ENCODE measurements at places on chromosomes 2 and 18. TPM values are rescaled to one million over a fixed set of nuclear protein-coding genes. Genes with fewer than 3 reads are reported as not detected.

Gene REG3G
- not detected for polyA plus RNA-seq

Gene KYNU
- 47.9 TPM for polyA plus RNA-seq

GRCh38 chr2:206241736-206242135 lies 32.7 kb upstream of the ZDBF2 start:
- DNase-seq, result no peak

DNA sequence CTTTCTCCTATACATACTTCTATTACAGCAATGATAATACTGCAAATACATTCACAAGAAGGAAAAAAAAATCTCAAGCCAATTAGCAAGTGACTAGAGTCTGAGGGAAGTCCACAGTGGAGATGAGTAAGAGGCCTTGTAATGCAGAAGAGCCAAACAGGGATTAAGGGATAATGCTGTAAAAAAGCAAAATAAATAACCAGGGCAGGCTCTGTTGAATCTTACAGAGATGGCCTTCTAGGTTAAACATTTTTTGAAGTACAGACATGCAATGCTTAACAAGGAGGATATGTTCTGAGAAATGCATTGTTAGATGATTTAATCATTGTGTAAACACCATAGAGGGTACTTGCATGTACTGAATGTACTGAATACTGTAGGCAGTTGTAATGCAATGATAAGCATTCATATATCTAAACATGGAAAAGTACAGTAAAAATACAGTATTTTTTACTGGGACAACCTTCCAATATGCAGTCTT lies 122.1 kb upstream of the RMDN2 start:
- DNase-seq, result no peak

Gene CD207
- polyA plus RNA-seq, result not detected

- DNase-seq, result no peak
Observed at GRCh38 chr2:145199042-145199441, 679.1 kb upstream of the ZEB2 start.

DNA sequence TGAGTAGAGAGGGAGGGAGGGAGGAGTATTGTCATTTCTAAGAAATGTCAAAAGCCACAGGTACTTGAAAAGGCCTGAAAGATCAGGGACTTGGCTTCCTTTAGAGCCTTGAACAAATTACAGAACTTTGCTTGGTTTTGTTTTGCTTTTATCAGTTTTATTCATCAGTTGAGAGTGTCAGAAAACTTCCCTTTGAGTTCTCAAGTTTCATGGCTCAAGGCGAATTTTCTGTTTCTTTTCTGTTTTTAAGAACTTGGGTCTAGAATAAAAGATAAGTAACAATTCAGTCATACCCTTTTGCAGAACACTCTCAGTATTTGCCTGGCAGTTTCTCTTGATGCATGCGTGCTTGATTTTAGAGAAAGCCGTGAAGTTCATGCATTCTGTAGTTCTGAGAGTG lies 531.9 kb downstream of the PARD3B start:
- no peak for DNase-seq

Gene ZNF396
- 0.67 TPM for polyA plus RNA-seq

Gene RGPD8
- 3.3 TPM for polyA plus RNA-seq

DNA sequence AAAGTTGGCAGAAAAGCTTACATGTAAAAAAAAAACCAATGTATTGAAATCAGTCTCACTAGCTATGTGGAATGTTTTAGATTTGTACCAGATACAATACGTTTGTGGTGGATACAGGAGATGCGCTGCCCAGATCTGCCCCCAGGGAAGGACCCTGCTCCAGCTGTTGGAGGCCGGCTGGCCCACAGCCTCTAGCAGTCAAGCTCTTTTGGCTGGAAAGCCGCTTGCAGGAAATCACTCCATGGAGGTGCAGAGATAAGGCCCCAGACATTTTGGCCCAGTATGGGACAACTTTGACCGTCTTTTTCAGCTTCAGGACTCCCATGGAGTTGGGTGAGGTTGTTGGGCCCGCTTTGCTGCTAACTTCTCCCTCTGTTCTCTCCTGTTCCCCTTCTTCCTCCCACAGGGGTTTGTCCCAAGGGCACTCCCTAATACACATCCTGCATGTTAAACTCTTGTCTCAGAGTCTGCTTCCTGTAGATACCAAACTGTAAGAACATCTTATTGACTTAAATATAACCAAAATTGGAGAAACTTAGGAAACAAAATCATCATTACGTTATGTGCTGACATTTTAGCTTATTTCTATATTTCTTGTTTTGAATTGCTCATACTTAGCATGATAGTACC lies 1.7 kb upstream of the QPCT start:
- DNase-seq, result no peak

Gene REG3A
- not detected for polyA plus RNA-seq

DNA sequence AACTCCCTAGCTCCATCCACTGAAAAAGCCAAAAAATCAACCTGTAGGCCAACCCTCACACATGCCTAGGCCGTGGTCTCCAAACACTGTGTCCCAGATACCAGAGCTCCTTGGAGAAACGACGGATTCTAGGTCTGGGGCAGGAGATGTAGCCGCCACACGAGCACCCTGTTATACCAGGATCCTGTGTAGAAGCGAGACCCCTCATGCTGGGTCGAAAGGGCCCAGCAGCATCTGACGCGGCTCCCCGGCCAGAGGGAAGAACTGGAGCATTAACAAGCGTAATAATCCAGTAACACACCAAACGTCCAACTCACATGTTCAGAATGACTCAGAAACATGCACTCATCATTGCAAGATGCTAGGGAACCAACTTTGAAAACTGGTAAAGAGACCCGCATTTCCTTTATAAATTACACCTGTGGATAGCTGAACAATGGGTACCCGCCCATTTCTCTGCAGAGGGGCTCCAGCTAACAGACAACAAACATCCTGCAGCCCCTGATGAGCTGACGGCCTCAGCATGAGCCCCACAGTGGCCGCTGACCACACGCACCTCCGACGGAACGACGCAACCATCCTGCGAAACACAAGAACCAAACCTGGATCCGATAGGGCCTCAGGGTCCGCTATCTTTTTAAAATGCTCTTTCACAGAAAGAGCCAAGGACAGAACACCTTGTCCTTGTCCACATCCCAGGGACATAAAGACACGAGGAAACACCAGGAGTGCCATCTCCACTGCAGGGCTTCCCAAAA lies 14.2 kb downstream of the SLC66A2 start:
- DNase-seq, result no peak

Gene PMAIP1
- 94.5 TPM for polyA plus RNA-seq

- no peak for DNase-seq
Observed at GRCh38 chr2:20539776-20540586, 93.1 kb downstream of the RHOB start.

GRCh38 chr2:134244587-134244986 lies 9.3 kb upstream of the MGAT5 start:
- no peak for DNase-seq

DNA sequence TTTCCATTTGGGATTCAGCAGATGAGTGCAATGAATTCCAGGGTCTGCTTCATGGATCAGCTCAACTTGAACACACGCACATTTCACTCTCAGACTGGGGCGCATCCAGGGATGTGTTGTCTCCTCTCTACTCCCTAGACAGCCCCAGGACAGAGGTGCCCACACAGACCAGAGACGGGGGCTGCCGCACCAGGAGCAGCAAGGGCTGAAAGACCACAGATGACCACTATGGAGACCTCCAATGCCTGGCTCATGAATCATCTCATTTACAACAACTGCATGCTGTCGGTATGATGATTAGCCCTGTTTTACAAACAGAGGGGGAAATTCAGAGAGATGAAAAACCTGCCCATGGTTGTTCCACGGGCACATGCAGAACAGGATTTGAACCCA lies 63.1 kb downstream of the CYP26B1 start:
- no peak for DNase-seq

DNA sequence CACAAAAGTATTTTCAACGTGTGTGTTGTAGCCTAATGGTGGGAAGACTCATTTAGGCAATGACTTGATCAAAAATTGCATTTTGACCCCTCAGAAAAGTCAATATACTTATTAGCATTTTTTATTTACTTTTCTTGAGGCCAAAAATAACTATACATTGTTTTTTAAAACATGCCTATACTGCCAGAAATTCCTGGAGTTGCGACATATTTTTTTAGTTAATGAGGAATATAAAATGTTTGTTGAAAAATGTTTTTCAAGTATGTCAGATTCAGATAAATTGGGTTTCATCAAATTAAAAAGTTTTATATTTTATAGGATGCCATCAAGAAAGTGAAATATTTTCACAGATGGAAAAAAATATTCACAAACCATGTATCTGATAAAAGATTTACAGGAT lies 39.6 kb downstream of the R3HDM1 start:
- DNase-seq, result no peak

- no peak for DNase-seq
Observed at GRCh38 chr2:20645301-20645701, 5.6 kb downstream of the HS1BP3 start.

Gene ATP6V1C2
- 0.65 TPM for polyA plus RNA-seq

DNA sequence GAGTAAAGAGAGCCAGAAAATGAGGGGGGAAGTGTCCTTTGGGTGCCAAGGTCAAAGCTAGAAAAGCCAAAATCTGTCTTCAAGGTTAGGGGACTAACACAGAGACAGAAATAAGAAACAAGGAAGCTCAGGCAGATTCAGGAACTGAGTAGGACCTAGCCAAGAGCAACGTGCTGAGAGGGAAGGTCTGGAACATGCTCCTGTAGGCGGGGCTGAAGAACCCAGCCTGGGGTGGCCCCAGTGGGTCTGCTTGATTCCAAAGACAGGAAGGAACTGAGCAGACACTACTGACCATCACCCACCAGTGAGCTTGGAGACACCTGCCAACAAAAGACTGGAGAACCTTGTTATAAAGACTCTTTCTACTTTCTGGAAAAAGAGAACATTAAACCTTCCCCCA lies 105.1 kb downstream of the SP3 start:
- no peak for DNase-seq

GRCh38 chr18:8951491-8951890 lies 151.0 kb upstream of the NDUFV2 start:
- peak; percentile 57 for DNase-seq

DNA sequence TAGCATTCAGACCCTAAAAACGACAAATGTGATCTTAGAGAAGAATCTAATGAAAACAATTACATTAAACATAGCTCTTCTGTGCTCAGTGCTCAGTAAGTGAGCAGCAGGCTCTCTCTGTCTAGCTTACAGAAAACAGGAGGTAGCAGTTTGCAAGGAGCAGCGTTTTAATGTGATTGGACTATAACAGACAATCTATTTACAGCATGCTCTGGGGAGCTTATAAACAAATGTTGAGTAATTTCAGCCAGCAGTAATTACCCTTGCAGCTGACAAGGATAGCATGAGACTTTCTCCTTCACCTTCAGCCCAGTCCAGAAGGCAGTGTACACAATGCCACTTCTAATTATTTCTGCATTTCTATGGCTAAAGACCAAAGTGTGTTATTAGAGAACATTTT lies 270.4 kb downstream of the FIGN start:
- no peak for DNase-seq

- no peak for DNase-seq
Observed at GRCh38 chr2:132680544-132680943, 10.5 kb upstream of the LYPD1 start.

Gene RTP5
- not detected for polyA plus RNA-seq

DNA sequence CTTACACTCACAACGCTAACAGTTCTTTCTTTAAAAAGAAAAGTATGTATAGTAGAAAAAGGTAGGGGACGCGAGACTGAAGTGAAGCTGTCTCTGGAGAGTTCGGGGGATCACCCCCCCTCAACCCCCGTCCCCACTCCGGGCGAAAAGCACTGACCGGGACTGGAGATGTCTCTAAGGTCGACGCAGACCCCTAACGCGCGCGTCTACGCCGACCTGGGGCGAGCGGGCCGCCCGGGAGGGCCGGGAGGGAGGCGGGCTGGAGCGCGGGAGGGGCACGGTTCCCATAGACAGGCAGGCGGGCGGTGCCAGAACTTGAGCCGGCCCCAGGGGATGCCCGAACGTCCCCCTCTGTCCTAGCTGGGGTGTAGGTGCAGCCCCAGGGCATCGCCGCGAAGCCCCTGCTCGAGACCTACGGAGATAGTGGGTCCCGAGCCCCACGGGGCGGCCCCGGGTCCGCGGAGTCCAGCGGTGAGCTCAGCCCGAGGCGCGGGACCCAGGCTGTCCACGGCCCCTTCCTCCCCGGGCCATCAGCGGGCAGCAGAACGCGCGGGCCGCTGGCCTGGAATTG lies 82.2 kb downstream of the CHRNA1 start:
- DNase-seq, result peak; percentile 36

Gene KLHL14
- 27.2 TPM for polyA plus RNA-seq

GRCh38 chr2:233519787-233520611 lies 46.6 kb downstream of the USP40 start:
- DNase-seq, result peak; percentile 44

DNA sequence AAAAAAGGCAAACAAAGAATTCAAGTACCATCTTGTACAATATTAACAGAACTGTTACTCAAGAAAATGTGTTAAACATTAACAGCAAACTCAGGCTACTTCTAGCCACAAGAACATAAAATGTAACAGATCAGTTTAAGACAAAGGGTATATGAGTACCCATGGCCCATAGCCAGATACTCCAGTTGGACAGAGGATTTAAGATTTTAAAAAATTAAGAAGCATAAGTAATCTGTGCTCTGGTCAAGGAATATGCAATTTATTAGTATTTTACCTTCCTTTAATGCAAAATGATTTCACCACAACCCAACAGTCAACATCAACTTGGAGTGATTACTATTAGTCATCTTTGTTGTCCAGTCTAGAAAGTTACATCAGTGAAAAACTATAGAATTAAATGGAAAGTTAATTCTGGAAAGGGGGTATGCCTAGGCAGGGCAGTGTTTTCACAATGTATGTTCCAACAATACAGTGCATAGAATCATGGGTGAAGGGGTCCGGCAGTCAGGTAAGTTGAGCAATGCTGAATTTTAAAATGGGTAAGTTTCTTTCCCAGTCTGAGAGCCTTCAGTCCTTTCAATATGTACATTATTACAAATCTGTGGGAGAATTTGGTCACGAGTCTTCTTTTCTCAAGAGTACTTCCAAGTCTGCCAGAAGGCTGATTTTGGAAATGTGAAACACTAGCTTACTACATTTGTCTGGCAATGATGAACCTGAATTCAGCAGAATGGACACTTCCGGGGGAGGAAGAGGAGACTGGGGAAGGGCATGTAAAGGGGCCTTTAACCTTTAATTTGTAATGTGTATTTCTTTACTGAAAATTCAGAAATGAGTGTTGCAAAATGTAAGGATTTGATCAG lies 34.5 kb downstream of the SFT2D3 start:
- DNase-seq, result no peak

Gene ACKR3
- polyA plus RNA-seq, result 3.4 TPM

DNA sequence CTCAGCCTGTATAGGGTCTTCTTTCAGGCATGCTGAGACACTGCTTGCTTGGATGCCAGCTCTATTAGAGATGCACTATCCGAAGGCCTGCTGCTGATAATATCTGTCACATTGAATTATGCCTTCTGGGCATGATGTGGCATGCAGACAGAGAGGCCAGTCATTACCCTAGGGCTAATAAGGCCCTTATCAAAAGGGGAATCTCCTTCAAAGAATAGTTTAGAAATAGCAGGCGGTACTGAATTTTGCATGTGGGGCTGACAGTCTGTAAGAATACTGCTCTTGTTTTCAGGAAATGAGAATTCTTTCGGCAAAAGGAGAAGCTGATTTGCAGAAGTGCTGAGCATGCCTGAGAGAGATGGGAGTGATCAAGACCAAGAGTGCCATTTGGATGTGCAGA lies 13.1 kb upstream of the LHCGR start:
- DNase-seq, result no peak

Gene CNTNAP5
- not detected for polyA plus RNA-seq

GRCh38 chr18:10169814-10170213 lies 256.0 kb downstream of the VAPA start:
- no peak for DNase-seq

GRCh38 chr18:62118328-62118727 lies 68.5 kb downstream of the PIGN start:
- DNase-seq, result no peak

Gene IL1RL2
- not detected for polyA plus RNA-seq

- DNase-seq, result no peak
Observed at GRCh38 chr2:10550206-10551001, 102.3 kb upstream of the ODC1 start.

Data from naive B cell (primary cell).